T-helper 2 cell (primary cell): ENCODE measurements at places on chromosomes 2 and 18.

- DNase-seq = no peak
These were observed 38.9 kb downstream of the INO80C start for GRCh38 chr18:35458677-35459441.

DNA sequence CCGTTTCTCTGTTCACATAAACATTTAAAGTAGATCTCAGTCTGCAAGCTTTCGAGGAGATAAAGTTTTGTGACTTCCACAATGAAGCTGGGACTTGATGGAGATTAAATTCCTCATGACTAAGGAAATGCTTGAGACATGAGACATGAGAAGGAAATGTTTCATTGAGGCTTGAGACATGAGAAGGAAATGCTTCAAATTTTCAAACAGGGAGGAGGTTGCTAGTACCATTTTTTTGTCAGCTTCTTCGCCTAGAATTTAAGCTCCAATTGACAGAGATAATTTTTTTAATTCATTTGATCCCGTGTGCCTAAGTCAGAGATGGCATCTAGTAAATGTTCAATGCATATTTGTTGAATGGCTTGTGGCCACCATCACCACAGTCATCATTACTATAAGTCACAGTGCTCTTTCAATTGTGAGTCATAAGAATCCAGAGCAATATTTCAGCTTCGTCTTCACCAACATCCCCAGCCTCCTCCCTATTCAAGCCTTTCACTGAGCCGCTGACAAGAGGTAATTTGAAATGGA is 543 bp upstream of the MARCHF4 start:
- DNase-seq = no peak

DNA sequence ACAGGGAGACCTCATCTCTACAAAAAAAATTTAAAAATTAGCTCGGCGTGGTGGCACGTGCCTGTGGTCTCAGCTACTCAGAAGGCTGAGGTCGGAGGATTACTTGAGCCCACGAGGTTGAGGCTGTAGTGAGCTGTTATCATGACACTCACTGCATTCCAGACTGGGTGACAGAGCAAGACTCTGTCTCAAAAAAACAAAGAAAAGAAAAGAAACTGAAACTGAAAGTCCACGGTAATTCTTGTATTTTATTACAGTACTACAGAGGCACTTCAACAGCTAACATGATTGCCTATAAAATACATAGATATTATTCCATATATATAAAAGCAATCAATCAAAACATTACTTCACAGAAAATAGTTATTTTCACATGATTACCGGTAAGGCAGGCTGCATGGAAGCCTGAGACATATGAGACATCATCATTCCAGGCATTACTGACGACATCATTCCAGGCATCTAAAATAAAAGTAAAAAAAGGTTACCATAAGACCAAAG is 23.1 kb downstream of the PRPF40A start:
- DNase-seq = no peak

DNA sequence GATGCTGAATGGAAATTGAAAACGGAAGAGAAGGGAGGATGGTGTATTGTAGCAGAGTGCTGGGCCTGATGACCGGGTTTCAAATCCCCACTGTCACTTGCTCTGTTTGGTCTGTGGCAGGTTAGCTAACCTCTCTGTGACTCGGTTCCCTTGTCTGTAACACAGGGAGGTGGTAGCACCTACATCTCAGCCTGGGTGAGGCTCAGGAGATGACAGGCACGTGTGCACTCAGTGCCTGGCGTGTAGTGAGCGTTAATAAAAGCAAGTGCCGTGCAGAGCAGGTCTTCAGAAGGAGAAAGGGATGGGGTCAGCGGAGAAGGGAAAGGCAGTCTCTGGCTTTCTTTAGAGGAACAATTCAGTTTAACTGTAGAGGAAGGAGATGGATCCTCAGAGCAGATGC is 125.5 kb upstream of the SMIM21 start:
- DNase-seq = no peak

- peak; percentile 30 for DNase-seq
These were observed 17.8 kb downstream of the PDCL3 start for GRCh38 chr2:100580367-100581276.

- no peak for DNase-seq
These were observed 96.0 kb upstream of the ALKAL2 start for GRCh38 chr2:383888-384287.
